ENCODE measurements at places on chromosomes 1 and 21.
A peak's percentile ranks its signal among the peaks of the same experiment; 100 is the strongest.

DNA sequence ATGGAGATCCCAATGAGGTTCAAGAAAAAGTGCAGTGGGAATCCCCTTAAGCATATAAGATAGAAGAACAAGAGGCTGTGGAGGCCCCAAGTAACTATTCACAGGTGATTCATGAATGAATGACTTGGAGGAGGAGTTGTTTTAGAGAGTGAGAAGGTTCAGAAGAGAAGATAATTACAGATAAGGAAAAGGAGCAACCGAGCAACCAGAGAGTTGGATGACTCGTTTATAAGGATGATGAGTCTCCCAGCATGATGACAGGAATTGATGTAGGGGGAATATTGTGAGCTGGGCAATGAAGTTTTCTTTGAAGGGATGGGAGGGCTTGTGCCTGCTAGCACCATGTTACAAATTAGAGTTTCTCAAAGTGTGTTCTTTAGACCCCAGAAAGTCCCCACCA lies 9.8 kb downstream of the C8A start:
- DNase-seq = no peak

GRCh38 chr1:103239034-103239433 lies 130.7 kb upstream of the COL11A1 start:
- DNase-seq = no peak

DNA sequence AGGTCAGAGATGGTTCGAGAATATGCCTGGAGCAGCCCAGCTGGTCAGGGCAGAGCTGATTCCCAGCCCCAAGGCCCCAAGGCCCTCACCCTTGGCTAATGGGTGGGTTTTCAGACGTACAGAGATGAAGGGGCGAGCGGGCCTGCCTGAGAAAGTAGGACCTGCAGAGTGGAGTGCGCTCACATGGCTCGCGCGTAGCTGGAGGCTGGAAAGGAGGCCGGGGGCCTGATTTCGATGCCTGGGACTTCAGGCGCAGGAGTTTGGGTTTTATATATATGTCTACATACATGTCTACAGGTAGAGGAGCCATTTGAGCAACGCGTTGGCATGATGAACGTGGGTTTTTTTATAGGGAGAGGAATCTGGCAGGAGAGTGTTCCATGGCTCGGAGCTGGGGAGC lies 8.9 kb downstream of the COQ8A start:
- DNase-seq = no peak

GRCh38 chr21:37087188-37087587 lies 14.1 kb downstream of the TTC3 start:
- no peak for DNase-seq

DNA sequence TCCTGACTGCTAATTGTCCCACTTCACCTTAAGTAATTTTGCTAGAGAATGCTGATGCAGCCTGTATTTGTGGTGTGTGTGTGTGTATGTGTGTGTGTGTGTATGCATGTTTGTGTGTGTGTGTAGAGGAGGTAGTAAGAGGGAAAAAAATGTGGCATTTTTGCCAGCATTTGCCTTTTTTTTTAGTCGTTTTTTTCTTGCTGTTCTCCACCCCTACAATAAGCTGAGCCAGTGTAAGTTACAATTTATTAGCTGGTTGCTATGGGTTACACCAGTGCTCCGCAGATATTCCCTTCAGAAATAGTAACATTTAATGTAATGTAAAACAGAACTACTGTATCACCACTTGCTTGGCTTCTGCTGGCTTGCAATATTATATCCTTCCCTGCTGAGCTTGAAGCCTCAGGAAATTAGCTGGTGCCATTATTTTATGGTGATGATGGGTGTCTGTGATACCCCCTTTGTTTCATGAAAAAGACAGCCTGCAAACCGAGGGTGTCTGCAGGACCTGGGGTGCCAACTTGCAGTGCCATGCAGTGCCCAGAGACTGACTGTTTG lies 23.4 kb upstream of the IGSF3 start:
- DNase-seq = no peak

DNA sequence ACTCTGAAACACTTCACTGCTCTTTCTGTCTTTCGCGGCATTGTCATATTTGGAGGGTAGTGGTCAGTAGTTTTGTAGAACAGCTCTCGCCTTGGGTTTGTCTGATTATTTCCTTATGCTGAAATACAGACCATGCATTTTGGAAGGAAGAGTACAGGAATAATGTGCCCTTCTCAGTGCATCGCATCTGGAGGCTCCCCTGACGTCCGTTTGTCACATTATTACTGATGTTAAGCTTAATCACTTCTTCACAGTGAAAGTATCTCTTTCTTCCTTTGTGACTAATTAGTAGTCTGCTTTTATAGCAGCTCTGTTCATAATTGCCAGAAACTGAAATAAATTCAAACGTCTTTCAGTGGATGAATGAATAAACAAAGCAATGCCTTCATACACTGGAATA lies 85.7 kb upstream of the CXADR start:
- DNase-seq = no peak

GRCh38 chr1:38929054-38929453 lies 12.6 kb downstream of the RHBDL2 start:
- no peak for DNase-seq

DNA sequence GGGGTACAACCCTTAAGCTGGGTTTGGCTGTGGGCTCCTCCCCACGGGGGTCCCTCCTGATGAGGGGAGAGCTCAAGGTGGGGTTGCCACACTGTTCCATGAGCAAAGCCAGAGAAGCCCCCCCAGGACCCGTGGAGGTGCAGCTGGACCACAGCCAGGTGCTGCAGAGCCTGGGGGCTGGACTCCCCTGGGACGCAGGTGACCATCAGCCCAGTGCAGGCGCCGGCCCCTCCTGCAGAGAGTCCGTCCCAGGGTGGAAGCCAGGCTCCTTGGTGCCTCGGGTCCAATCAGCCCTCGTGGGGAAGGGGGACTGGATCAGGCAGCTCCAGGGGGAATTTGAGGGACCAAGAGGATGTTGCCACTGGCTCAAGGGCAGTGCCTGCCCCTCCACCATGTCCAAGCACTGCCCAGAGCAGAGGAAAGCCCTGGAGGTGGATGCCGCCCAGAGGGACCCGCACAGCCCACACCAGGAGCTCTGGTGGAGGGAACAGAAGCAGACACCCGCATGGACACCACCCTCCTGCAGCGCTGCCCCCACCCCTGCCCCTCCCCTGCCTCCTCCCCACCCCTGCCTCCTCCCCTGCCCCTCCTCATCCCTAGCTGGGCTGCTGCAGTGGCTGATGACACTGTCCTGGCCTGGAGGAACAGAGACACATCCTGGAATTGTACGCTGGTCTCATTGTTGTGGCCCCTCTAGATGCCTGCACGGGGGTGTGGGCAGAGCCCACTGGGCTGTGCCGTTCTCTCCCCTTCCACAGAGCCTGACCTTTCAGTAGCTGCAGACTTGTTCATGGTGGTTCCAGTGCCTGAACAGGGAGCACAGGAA lies 30.8 kb upstream of the COL18A1 start:
- DNase-seq = peak; percentile 36

DNA sequence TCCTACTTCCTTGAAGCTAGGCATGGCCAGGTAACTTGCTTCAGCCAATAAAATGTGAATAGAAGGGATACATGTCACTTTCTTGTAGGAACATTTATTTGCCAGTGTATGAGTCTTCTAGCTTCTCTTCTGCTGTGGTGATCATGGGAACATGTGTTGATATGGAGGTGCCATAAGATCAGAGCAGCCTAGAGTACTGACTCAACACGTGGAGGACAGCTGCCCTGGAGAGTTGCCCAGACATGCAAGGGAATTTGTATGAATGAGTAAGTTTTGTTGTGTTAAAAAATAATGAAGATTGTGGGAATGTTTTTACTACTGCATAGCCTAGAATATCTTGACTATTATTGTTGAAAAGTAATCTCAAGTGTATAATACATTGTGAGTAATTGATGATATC lies 502.3 kb downstream of the NUF2 start:
- peak; percentile 46 for DNase-seq

DNA sequence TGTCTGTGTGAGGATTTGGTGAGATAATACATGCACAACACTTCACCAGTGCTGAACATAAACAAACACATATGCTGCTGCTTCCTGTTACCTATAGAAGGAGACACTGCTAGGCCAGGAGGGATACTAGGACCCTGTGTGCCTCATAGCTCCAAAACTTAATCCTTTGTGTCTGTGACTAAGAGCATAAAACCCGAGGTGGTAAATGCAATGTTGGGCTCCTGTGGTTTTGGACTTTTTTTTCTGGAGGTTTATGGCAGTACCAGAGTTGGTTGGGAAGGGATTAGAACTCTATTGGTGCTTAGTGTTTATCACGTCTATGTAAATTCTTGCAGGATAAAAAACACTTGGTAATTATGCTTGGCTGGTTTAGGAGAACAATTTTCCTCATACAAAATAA lies 122.9 kb downstream of the NUF2 start:
- DNase-seq = no peak

GRCh38 chr1:26349188-26349876 lies 4.6 kb downstream of the CRYBG2 start:
- no peak for DNase-seq

- DNase-seq = no peak
Observed at GRCh38 chr1:36440044-36440443, 10.2 kb downstream of the OSCP1 start.

- no peak for DNase-seq
Observed at GRCh38 chr1:166354406-166354805, 187.6 kb upstream of the FAM78B start.

DNA sequence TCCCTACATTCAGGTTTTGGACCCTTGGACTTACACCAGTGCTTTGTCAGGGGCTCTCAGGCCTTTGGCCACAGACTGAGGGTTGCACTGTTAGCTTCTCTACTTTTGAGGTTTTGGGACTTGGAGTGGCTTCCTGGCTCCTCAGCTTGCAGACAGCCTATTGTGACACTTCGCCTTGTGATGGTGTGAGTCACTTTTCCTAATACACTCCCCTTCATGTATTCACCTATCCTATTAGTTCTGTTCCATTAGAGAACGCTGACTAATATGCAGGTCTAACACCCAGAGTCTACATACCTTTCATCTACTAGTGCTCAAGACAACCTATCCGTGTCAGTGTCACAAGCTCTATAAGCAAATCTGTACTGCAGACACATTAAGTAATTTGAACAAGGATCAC lies 605.3 kb downstream of the KCNT2 start:
- no peak for DNase-seq

DNA sequence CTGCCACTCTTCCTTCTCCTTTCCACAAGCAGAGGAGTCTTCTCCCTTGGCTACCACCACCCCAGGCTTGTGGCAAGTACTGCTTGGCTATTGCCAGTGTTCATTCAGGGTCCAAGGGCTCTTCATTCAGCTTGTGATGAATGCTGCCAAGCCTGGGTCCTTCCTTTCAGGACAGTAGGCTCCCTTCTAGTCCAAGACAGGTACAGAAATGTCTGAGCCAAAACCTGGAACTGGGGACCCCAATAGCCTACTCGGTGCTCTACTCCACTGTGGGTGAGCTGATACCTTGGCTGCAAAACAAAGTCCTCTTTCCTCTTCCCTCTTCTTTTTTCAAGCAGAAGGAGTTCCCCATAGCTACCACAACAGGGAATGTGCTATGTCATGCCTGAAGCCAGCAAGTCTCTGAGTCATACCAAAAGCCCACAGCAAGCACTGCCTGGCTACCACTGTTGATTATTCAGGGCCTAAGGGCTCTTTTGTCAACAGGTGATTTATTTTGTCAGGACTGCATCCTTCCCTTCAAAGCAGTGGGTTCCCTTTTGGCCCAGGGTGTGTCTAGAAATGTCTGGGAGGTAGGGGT lies 268.9 kb downstream of the HHAT start:
- DNase-seq = no peak

DNA sequence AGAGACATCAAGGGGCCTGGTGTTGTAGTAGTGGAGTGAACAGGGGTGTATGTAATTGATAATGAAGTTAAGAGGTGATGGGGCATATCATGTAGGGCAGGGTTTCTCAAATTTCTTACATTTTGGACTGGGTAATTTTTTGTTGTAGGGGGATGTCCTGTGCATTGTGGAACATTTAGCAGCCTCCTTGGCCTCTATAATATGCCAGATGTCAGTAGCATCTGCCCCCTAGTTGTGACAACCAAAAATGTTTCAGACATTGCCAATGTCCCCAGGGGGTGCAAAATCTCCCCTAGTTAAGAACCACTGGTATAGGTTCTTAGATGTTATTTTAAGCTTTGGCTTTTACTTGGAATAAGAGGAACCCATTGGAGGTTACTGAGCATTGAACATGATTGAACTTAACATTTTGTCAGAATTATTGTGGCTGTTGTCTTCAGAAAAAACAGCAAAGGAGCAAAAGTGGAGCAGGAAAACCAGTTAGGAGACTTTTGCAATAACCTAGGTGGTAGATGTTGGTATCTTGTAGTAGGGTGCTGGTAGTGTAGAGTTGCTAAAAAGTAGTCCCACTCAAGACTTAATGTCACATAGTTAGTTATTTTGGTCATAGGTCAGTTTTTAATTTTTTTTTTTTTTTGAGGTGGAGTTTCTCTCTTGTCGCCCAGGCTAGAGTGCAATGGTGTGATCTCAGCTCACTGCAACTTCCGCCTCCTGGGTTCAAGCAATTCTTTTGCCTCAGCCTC lies 6.2 kb downstream of the ZNF326 start:
- DNase-seq = no peak
